K562 (cell line): ENCODE measurements at places on chromosomes 12 and 14. TPM values are rescaled to one million over a fixed set of nuclear protein-coding genes. Genes with fewer than 3 reads are reported as not detected.

Gene LRP1-AS
- total RNA-seq: not detected in 2 replicates

Gene HOXC5
- 0.31 and 0.40 TPM in 2 replicates for total RNA-seq

Gene SERPINA12
- not detected in 2 replicates for total RNA-seq

Gene NTF3
- total RNA-seq: not detected in 2 replicates

Gene HOXC12
- total RNA-seq: 0.11 and 0.27 TPM in 2 replicates

Gene TDRD9
- total RNA-seq: not detected in 2 replicates

Gene RNF212B
- 0.27 TPM in 1 of 2 replicates, not detected in the other for total RNA-seq

Gene GCN1
- total RNA-seq: 172 and 190 TPM in 2 replicates

Gene GPR137C
- 0.07 and 0.31 TPM in 2 replicates for total RNA-seq

Gene RFX4
- total RNA-seq: not detected in 2 replicates

Gene GMFB
- total RNA-seq: 22.1 and 22.7 TPM in 2 replicates

Gene NELL2
- 0.47 and 0.53 TPM in 2 replicates for total RNA-seq

Gene ARID2
- 29.5 and 29.6 TPM in 2 replicates for total RNA-seq

Gene HNRNPA1
- total RNA-seq: 1,768 and 1,994 TPM in 2 replicates

Gene YLPM1
- 28.8 and 32.6 TPM in 2 replicates for total RNA-seq

Gene TAS2R46
- total RNA-seq: 0.47 and 0.74 TPM in 2 replicates

Gene POU6F1
- 3.3 and 4.0 TPM in 2 replicates for total RNA-seq

Gene DNAJC22
- 0.62 and 0.69 TPM in 2 replicates for total RNA-seq

Gene CD27
- 0.18 and 0.24 TPM in 2 replicates for total RNA-seq

Gene LTB4R
- total RNA-seq: 3.7 and 7.0 TPM in 2 replicates

Gene KRT5
- total RNA-seq: not detected in 2 replicates

Gene RPS6KL1
- 13.6 and 15.5 TPM in 2 replicates for total RNA-seq

Gene ADSS1
- total RNA-seq: 4.2 and 4.9 TPM in 2 replicates

Gene COX8C
- total RNA-seq: not detected in 2 replicates

Gene DNAI7
- 0.29 TPM in 1 of 2 replicates, not detected in the other for total RNA-seq

Gene IL23A
- total RNA-seq: 9.6 and 12.5 TPM in 2 replicates

Gene LMO3
- 0.20 and 0.40 TPM in 2 replicates for total RNA-seq

Gene SERPINA1
- 4.1 and 6.0 TPM in 2 replicates for total RNA-seq

Gene ENO2
- total RNA-seq: 18.1 and 20.3 TPM in 2 replicates

Gene TGM1
- total RNA-seq: 0.63 and 2.4 TPM in 2 replicates

Gene FOXN4
- total RNA-seq: not detected in 2 replicates

Gene NFYB
- 17.8 and 19.4 TPM in 2 replicates for total RNA-seq

Gene ANO4
- not detected in 2 replicates for total RNA-seq

Gene SETD3
- total RNA-seq: 32.4 and 36.6 TPM in 2 replicates

Gene NXPH4
- total RNA-seq: 2.2 and 2.7 TPM in 2 replicates

Gene SERPINA6
- total RNA-seq: not detected in 2 replicates

Gene SMIM41
- not detected in 2 replicates for total RNA-seq

Gene FOXG1
- total RNA-seq: 3.0 and 3.7 TPM in 2 replicates

Gene SLC8A3
- not detected in 2 replicates for total RNA-seq

Gene TRPV4
- not detected in 2 replicates for total RNA-seq

Gene CCDC198
- not detected in 2 replicates for total RNA-seq

Gene VWF
- total RNA-seq: 0.40 and 0.53 TPM in 2 replicates
